ENCODE measurements at places on chromosomes 7 and 10.

GRCh38 chr10:117320050-117320665 lies 55.1 kb downstream of the PDZD8 start:
- no peak for DNase-seq

- DNase-seq, result no peak
Observed at GRCh38 chr10:6532321-6532720, 47.8 kb downstream of the PRKCQ start.

DNA sequence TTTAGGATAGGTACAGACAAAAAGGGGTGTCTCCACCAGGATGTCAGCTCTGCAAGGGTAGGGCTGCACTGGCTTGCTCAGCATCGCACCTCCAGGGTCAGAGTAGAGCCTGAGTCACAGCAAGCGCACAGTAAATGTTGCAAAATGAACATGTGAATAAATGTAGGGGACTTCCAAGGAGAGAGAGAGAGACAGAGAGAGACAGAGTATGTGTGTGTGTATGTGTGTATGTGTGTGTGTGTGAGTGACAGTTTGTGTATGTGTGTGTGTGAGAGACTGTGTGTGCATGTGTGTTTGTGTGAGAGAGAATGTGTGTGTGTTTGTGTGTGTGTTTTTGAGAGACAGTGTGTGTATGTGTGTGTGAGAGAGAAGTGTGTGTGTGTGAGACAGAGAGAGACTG lies 163.3 kb downstream of the RPS24 start:
- DNase-seq, result no peak

- DNase-seq, result no peak
Observed at GRCh38 chr7:80524693-80525092, 12.8 kb upstream of the GNAT3 start.

DNA sequence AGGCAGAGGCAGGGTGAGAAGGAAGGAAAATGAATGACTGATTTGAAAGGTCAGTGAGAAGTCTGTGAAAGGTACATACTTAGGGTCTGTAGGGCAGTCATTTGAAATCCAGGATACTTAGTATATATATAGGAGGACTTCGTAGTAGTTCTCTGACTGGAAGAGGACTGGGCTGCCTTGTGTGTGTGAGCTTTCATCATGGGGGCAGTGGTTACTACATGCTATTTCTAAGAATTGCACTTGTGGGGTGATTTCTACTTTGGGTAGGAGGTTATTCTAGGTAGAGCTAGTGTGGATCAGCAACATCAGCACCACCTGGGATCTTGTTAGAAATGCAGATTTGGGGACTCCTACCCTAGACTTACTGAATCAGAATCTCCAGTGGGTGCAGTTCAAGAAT lies 104.1 kb downstream of the AUTS2 start:
- DNase-seq, result no peak

DNA sequence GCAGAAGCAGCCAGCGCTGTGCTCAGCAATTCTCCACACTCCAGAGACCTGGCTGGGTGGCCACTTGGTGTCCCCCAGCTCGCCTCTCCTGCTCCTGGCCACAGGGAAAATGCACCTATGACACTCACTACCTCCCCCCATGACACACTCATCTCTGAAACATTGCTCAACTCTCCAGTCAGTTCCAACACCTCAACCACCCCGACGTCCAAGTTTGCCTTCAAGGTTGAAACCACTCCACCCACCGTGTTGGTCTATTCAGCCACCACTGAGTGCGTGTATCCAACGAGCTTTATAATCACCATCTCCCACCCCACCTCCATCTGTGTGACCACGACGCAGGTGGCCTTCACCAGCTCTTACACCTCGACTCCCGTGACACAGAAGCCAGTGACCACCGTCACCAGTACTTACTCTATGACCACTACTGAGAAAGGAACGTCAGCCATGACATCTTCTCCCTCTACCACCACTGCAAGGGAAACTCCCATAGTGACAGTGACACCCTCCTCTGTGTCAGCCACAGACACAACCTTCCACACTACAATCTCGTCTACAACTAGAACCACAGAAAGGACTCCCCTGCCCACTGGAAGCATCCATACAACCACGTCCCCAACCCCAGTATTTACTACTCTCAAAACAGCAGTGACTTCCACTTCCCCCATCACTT lies 2.7 kb downstream of the MUC3A start:
- no peak for DNase-seq

Measured in amygdala (tissue), 56 donors.